ENCODE measurements at places on chromosomes 5 and 9.

DNA sequence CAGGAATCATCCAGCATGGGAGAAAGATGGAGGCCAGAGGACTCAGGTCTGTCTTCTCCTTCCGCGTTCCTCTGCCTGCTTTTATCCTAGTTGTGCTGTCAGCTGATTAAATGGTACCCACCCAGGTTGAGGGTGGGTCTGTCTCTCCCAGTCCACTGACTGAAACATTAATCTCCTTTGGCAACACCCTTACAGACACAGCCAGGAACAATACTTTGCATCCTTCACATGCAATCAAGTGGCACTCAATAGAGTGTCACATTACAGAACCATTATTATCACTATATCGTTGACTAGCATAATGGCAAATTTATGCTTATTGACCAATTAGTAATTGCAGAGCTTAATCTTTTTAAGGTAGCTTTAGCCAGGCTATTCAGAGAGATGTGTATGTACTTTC is 64.8 kb downstream of the UNC13B start:
- ATAC-seq, result no peak

DNA sequence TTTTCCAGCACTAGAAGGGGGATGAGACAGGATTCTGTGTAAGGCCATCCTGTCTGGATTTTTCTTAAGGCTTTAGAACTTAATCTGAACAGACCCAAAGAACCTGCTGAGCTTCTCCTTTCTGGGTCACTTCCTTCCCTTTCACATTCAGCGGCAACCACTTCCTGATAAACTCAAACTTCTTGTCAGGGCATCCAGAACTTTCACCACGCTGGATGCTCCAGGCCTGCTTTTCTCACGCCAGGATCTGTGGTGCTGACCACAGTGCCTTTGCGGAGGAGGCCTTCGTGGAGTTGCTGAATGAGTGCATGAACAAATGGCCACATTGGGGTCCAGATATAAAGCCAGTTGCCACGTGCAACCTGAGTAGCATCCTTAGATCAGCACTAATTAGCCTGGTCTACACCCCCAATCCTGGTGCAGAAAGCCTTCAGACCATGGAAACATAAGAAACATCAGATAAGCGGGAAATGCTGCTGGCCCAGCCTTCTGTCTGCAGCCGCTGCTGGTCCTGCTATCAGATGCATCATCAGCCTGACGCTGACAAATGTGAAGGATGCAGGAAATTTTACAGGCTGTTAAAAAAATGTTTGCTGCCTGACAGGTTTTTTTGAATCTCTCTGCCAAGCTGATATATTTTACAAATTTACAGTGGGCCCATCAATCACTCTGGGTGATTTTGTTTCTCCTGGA is 75.3 kb upstream of the BARHL1 start:
- no peak for ATAC-seq

DNA sequence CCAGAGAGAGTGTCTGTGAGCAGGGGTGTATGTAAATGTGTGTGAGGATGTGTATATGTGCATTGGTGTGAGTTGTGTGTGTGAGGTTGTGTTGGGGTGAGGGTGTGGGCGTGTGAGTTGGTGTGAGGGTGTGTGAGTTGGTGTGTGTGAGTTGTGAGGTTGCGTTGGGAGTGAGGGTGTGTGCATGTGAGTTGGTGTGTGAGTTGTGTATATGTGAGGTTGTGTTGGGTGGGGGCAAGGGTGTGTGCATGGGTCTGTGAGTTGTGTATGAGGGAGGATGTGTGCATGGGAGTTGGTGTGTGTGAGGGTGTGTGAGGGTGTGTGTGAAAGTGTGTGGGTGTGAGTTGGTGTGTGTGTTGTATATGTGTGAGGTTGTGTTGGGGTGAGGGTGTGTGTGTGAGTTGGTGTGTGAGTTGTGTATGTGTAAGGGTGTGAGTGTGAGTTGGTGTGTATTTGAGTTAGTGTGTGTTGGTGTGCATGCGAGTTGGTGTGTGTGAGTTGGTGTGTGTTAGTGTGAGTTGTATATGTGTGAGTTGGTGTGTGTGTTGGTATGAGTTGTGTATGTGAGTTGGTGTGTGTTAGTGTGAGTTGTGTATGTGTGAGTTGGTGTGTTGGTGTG is 161.6 kb upstream of the IER5L start:
- ATAC-seq, result no peak

DNA sequence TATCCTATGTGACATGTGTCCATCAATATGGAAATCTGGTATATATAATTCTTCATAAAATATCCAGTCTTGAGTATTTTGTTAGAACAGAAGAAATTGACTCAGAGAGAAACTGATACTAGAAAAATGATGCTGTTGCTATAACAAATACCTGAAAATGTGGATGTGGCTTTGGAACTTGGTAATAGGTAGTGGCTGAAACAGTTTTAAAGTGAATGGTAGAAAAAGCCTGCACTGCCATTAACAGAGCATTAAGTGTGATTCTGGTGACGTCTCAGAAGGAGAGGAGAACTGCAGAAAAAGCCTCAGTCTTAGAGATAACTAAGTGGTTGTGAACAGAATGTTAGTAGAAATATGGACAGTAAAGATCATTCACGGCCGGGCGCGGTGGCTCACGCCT is 634.9 kb upstream of the ZNF608 start:
- ATAC-seq, result no peak

GRCh38 chr5:152717393-152717792 is 312.3 kb upstream of the NMUR2 start:
- no peak for ATAC-seq

- no peak for ATAC-seq
Measured at GRCh38 chr9:35577486-35577885, 27.6 kb upstream of the TESK1 start.

DNA sequence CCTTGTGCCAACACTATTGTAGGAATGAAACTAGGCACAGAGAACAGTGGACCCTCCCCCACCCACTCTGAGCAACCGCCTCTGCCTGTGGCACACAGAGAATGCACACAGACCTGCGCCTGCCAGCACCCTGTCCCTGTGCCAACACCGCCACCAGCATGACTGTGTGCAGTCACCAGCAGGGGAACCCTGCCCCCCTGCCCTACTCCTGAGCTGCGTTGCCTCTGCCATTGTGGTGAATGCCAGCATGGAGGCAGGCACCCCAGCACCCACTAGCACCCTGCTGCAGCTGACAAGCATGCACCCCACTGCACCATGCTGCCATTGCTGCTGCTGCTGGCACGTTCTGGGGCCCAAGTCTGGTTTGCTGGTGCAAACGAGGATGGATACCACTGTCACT is 94.4 kb upstream of the PRLR start:
- no peak for ATAC-seq

GRCh38 chr5:94691949-94692348 is 73.5 kb downstream of the SLF1 start:
- no peak for ATAC-seq

DNA sequence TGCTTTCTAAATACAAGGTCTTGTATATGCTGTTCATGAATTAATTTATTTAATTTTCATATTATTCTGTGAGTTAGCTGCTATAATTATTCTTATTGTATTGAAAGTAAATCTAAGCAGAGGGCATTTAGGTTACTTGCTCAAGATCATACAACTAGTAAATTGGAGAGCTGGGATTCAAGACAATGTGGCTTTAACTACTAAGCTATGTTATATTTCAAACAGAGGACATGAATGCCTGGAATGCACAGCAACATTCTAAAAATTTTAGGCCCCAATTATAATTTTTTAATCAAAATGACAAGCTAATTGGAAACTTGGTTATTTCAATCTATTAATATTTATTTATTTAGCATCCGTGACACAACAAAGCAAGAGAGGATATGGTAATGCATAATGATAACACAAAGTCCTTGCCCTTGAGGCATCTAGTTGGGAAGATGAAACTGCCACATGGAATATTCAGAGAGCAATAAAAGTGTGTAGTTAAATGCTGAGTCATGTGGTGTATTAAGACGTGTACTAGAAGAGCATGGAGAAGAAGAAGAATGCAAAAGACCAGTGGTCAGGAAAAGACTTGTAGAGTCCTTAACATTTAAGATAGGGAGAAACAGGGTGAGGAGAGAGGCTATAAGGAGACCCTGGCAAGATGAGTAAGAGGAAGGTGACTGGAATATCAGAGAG is 24.4 kb downstream of the CTXN3 start:
- ATAC-seq, result no peak

DNA sequence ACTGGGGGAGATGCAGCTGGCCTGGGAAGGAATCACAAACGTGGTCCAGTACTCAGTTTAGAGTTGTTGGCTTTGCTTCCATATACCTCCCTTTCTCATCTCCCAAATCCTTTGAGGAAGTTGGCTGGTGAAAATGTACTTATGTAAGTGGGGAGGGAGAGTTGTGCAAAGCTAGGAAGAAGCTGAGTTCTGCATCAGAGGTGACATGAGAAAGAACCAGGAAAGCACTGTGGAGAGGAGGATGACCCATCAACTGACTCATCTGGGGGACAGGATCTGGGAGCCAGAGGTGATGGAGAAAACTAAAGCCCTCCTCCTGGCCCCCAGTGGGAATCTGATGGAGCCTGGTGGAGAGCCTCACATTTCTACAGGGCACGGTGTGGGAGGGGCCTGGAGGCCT is 16.2 kb downstream of the KCNMB1 start:
- ATAC-seq, result no peak

DNA sequence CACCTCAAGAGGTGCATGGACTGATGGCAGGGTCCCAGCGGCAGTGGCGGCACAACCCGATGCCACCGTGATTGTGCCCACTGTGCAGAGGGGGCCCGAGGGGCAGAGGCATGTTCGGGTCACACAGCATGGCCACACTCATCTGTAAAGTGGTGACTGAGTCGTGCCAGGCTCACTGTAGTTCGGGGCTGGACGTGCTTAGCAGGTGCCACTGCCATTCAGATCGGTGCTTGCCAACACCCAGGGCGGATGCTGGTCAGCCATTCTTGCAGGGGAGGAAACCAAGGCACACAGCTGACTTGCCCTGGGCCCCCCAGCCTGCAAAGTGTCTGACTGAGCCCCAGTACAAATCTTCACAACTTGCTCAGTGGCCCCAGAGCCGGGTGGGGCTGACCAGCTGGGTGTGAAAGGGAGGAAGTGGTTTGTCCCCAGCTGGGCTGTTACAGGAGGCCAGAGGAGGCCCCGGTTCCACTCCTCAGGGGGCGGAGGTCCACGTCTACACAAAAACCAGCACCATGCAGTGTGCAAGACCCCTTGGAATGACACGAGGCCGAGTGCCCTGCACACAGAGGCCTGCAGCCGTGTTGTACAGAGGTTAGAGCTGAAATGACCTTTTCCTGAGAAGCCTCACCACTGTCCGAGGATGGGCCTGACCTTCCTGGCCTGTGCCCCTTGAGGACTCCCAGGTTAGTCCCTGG is 17.9 kb downstream of the FGD3 start:
- ATAC-seq, result peak; percentile 19

- ATAC-seq, result no peak
Measured at GRCh38 chr9:110776221-110776620, 107.6 kb downstream of the MUSK start.

DNA sequence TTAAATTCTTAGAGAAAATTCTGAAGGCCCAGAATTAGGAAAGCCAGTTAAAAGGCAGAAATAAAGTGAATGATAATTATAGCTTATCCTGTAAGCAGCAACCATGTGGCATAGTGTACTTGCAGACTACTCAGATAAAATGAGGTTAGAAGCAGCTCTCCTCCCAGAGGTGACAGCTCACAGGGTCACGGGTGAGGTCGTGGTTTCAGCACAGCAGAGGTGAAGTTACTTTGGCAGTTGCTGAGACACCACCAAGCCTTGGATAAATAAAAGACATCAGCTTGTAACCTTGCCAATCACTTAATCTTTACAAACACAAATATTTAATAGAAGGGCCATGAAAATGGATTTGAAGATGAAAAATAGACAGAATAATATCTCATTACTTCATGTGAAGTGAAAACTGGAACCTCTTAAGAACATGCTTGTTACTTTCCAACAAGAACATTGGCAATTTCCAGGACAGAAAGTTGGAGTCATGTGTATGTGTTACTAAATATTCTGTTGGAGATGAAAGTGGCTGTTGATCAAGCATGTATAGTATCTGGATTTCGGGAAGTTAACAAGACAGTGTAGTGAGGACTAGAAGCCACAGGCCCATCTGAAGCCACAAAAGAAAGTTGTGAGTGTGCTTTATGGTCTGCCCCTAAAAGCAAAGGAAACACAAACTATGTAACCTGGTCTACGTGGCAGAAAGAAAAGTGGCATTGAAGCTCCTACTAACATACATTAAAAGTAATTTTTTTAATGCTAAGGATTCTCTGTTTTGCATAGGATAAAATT is 134.4 kb downstream of the ERCC6L2 start:
- peak; percentile 84 for ATAC-seq

GRCh38 chr5:180658774-180659564 is 9.6 kb upstream of the FLT4 start:
- ATAC-seq, result no peak

DNA sequence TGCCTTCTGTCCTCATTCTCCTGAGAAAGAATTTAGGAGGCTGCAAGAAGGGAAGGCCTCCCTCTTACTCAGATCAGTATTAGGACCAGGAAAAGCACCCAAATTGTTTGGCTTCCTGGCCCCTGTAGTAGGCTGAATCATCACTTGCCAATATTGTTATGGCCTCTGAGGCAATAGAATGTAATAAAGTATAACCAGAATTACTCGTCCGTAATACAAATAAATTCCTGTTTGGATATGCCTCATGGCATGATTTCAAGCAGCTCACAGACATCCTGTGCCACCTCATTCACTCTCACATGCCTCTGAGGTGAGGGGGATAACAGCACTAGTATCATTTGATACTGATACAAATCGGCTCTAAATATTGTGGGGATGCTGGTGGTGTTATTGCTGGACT is 427.3 kb downstream of the ISL1 start:
- ATAC-seq, result no peak

DNA sequence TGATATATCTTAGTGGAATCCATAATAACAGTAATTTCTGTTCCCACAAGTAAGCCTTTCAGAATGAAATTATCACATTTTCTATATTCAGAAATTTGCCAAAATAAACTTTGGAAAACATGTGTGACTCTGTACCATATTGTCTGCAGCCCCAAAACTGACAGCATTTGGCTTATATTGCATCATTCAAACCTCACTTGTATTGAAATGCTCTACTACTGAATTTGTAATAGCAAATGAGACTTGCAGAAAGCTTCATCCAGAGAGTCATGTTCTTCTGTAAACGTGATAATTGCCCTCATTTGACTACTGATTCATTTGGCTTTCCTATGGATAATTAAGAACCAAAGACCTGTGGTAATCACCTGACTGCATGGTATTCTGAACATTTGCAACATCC is 1249.5 kb upstream of the CDH18 start:
- no peak for ATAC-seq

- ATAC-seq, result no peak
Measured at GRCh38 chr9:97188545-97188944, 118.9 kb upstream of the CCDC180 start.

DNA sequence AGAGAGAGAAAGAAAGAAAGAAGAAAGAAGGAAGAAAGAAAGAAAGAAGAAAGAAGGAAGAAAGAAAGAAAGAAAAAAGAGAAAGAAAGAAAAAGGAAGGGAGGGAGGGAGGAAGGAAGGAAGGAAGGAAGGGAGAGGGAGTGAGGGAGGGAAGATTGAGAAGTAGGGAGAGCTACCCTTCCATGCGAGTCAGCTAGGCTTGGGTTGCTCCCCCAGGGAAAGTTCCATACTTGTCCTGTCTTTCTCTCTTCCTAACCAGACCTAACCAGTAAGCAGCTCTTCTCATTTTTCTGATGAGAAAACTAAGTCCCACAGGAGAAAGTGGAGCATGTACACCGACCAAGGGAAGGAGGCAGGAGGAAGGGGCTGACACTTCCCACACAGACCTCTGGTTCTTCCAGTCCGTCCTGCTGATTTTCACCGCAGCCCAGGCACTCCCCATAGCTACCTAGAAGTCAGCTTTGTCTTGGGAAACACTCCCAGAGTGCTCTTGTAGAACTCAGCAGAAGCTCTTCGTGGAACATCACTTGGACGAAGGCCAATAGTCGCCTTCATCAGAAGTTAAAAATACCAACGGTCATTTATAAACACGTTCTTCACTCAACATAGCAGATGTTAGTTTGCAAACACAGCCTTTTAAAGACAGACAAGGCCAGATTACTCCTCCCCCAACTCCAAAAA is 29.0 kb upstream of the ENTREP1 start:
- no peak for ATAC-seq
